ENCODE measurements at places on chromosomes 12 and 14.
A peak's percentile ranks its signal among the peaks of the same experiment; 100 is the strongest.

GRCh38 chr12:44847403-44847802 is 28.7 kb downstream of the NELL2 start:
- DNase-seq = no peak

GRCh38 chr12:53208877-53209463 is 1.9 kb upstream of the ITGB7 start:
- peak; percentile 65 for DNase-seq

DNA sequence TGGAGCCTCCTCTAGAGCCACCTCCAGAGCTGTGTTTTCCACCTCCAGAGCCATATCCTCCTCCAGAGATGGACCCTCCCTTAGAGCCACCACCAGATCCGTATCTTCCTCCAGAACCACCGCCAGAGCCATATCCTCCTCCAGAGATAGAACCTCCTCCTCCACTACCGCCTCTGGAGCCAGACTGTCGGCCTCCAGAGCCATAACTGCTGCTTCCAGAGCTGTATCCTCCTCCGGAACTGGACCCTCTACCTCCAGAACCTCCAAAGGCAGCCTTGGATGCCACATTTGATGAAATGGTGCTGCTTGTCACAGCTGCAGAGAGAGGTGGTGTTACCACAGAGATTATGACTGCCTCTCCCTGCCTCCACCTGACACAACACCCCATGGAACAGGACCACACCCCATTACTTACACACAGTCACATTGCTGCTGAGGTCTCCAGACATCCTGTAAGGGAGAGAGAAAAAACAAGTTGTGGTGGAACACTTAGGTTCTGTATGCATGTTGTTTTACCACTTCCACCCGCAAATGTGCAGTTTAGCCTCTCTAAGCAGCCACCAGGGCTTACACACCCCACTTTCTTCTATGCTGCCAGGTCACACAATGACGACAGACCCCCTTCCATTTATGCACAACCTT is 6.8 kb downstream of the KRT2 start:
- DNase-seq = peak; percentile 13

DNA sequence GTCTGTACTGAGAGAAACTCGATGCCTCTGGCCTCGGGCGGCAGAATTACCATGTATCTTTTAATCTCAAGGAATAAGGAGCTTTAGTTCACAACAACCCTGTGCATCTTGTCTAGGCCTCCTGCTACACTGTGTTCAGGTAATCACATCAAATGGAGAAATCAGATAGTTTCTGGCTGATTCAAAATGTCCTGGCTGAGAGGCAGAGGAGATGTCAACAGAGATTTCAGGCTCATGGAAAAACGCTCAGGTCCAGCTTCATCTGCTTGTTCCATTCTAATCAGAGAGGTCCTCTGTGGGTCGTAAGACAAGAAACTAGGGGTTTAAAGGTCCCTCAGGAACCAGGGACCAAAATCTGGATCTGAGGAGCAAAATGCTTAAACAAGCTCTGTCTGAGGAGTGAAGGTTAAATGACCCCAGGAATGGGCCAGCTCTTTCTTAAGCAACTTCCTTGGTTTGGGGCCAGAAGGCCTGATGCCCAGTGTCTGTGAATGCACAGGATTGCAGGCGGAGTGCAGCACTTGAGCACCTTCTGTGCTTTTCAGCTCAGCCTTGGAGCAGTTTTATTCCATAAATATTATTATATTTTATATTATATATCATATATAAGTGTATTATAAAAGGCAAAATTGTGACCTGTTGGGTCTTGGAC is 170.2 kb upstream of the PRICKLE1 start:
- no peak for DNase-seq

Measured in T-helper 1 cell (primary cell).